ENCODE measurements at places on chromosomes 16 and 17.

- DNase-seq: peak; percentile 43
Measured at GRCh38 chr17:74250324-74250995, 23.6 kb upstream of the DNAI2 start.

DNA sequence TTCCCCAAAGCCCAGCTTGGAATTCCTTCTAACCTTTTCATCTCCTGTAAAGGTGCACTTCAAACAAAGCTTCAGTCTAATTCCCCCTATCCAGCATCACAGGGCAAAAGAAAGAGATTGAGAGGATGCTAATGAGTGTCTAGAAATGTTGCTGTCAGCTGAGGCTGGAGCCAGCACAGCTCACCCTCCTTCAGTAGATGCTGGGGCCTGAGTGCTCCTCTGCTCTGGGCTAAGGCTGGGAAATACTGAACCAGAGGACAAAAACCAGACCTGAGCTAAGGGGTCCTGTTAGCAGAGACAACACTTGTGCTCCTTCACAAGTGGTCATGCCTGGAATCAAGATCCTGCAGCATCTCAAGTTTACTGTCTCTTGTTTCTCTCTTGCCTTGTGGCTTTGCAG, 85.0 kb downstream of the CHD9NB start:
- DNase-seq: no peak

DNA sequence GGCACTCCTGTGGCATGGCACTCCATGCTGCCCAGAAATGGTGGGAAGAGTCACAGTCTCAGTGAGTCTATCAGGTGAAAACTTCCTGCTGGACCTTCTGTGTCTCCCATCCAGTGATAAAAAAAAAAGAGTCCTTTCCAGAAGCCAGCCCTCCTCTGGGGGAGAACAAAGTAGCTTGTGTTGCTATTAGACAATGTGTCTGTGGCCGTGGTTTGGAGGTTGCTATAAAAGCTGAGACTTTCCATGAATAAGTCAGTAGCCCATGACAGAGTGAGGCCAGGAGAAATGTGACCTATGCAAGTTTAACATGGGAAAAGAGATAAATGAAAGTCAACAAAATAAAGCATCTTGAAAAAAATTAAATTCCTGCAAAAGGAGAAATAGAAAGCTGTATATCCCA, 250.7 kb upstream of the MON1B start:
- DNase-seq: no peak

- DNase-seq: no peak
Measured at GRCh38 chr17:37558299-37558698, 50.9 kb downstream of the SYNRG start.

DNA sequence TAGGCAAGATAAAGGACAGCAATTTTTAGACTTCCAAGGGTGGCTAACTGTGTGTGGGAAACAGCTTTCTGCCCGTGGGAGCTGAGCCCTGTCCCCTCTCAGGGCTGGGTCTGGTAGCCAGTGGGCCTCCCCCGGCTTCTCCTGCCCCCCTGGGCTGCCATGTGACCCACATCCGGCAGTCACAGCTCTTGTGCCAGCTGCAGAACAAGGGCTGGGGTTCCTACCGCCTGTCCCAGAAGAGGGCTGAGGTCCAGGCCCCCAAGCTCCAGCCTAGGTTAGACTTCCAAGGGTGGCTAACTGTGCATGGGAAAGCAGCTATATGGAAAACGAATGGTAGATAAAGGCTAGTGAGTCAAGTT, 6.1 kb downstream of the GAST start:
- no peak for DNase-seq

- DNase-seq: peak; percentile 94
Measured at GRCh38 chr17:19410875-19411620, at the start of gene RNF112. Gene RNF112 (plus strand): TSS chr17:19411232. CDS start chr17:19411409, 177 bp downstream.

GRCh38 chr16:11066261-11066870, 122.0 kb downstream of the CLEC16A start:
- no peak for DNase-seq

- DNase-seq: no peak
Measured at GRCh38 chr17:5711344-5711743, 127.0 kb upstream of the NLRP1 start.

DNA sequence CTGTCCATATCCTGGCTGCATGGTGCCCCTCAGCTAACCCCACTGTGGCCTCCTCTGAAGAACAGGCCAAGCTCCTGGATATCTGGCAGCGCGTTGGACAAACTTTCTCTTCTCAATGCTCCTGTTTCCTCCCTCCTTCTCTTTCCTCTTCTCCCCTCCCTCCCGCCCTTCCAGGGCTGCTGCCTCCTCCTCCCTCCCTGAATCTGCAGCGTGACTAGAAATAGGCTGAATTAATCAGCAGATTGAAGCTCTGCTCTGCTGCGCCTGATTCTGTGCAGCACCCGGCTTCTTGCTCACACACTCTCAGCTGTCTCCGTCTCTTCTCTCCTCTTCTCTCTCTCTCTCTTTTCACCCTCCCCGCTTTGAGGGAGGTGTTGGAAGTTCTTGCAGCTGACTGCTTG, 19.8 kb downstream of the TMEM94 start:
- DNase-seq: peak; percentile 79

GRCh38 chr17:77863814-77864161, 94.7 kb upstream of the TNRC6C start:
- peak; percentile 27 for DNase-seq

DNA sequence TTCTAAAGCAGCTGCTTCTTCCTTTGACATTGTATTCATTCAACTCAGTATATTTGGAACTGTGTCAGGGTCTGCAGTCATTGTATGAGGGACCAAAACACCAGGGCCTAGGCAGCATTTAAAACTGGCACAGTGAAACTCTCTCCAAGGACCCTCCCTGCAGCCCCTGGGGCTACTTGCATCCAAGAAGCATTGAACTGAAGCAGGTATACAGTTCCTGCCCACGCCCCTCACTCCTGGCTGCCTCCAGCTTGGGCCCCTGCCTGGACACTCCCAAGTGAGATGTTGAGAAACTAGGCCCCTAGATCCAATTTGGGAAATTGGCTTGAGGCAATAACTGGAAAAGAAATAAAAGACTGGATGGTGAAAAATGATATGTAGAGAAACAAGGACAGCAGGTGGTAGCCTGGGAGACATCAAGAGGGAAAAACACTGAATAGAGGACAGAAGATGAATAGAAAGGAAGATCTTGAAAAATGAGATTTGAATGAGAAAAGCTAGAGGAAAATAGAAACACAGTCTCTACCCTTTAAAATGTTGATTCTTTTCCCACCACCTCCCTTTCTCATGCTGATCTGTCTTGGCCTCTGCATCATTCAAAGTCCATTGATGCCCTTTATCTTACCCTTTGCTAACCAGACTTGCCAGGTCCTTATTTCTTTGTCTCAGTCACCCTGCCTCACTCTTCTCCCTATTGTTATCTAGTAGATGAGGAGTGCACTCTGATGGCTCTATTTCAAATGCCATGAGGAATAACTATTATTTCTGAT, 368.8 kb upstream of the CDH8 start:
- no peak for DNase-seq

- DNase-seq: peak; percentile 6
Measured at GRCh38 chr17:40110026-40110845, 9.8 kb upstream of the NR1D1 start.

DNA sequence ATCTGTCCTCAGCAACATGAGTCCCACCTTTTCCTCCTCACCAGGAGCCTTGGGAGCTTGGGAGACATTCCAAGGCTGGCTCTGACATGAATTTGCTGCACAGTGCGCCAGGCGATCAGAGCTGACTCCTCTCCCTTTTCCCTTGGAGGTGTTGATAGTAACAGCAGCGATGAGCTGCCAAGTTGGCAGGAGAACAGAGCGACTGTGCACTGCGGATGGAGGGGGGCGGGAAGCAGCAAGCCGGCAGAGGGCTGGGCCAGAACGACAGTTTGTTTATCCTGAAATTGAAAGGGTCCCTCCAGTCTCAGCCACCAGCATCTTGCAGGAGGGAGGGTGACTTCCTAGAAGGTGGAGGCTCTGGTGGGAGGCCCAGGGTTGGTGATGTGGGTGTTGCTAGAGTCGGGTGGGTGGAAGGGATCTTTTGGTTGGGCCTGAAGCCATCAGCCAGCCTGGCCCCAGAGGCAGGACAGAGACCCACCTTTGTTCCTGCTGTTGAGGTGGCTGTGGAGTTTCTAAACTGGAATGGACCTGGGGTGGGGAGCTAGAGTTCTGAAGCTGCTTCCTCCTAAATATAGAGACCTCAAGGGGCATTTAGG, 22.5 kb upstream of the DYNLL2 start:
- DNase-seq: no peak

All from osteoblast (primary cell).